ENCODE measurements at places on chromosomes 3 and 15.
A peak's percentile ranks its signal among the peaks of the same experiment; 100 is the strongest.

- no peak for DNase-seq
Measured at GRCh38 chr15:47959617-47960413, 161.0 kb upstream of the SLC24A5 start.

DNA sequence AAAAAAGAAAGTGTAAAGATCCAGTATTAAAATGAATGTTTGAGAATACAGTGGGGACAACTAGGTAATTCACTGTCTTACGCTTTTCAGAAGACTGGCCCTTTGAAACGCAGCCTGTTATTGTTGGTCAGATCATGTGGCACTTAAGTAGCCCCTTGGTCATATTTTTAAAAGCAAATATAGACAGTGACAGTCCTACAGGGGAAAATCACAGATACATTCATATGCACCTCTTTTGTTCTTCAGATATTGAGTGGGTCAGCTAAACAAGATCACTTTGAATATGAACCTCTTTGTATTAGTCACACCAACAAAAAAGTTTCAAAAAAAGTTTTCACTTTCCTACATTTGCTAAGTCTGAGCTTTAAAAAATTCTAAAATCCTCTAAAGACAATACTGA lies 36.0 kb downstream of the TIGIT start:
- DNase-seq: no peak

DNA sequence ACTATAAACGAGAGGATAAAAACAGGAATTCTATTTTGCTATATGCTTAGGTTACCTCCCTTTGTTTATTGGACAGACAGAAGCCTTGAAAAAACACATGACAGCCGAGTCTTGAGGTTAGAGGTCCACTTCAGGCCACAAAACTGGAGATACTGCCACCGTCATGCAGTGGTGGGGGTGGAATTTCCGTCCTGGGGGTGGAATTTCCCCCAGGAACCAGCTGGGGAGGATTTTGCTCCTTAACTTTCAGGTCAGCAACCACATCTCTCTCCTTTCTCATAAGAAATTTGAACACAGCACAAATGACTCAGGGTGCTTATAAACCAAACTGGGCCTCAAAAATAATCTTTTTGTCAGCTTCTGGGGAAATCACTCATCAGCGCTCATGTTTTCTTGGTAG lies 545.8 kb upstream of the ADAMTS9 start:
- no peak for DNase-seq

DNA sequence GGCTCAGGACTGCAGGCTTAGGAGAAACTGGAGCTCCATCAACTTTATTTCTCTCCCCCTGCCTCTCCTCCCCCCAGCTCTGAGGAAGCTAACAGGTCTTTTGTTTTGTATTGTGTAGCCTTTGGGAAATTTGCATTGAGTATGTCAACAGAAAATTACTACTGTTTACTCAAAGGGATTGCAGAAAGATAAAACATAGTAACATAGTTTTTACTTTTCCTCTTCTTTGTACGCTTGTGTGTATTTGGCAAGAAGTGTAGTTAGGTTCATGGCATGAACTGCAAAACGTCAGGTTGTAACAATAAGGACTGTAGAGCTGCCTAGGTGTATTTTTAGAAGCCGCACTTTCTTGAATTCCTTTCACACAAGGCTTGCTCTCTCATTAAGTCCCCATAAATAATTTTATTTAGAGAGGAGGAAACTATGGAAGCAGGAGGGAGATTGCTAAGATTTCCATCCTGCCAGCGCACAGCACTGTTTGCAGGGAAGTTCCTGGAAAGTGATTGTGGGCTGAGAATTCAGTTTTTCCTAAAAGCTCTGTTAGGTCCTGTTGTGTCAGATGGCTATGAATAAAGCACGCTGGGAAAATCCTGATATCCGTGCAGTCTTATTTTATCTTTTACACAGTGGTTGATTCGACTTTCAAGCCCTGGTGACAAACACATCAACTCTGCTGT lies 21.1 kb upstream of the SATB1 start:
- no peak for DNase-seq

DNA sequence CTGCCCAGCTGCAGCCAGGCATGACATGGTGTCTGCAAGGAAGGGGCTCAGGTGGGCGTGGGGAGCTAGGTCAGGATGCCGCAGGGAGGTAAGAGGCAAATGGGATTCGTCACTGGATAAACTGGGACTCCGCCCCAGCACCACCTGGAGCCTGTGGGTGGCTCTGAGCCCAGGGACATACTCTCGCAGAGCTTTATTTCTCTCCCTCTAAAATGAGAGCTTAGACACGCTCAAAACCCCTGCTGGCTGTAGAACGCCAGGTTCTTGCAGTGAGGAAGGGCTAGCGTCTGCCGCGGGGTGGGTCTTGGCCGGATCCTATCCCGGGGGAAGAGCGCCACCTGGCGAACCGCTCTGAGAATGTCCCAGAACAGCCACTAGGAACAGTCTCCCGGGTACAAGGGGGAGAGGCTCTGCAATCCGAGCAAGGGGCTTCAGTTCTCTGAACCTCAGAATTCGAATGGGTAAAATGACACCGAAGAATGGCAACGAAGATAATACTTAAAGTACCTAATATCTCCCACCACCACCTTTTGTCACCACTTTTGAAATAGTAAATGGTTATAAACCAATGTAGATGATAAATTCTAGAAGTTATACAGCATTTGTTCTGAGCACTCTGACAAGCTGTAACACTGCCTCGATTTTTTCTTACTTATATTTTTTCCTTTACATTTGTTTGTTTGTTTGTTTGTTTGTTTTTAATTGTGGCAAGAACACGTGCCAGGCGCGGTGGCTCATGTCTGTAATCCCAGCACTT lies 53.2 kb upstream of the SRGAP3 start:
- peak; percentile 73 for DNase-seq

- DNase-seq: no peak
Measured at GRCh38 chr15:81160312-81161159, 26.5 kb downstream of the CFAP161 start.

DNA sequence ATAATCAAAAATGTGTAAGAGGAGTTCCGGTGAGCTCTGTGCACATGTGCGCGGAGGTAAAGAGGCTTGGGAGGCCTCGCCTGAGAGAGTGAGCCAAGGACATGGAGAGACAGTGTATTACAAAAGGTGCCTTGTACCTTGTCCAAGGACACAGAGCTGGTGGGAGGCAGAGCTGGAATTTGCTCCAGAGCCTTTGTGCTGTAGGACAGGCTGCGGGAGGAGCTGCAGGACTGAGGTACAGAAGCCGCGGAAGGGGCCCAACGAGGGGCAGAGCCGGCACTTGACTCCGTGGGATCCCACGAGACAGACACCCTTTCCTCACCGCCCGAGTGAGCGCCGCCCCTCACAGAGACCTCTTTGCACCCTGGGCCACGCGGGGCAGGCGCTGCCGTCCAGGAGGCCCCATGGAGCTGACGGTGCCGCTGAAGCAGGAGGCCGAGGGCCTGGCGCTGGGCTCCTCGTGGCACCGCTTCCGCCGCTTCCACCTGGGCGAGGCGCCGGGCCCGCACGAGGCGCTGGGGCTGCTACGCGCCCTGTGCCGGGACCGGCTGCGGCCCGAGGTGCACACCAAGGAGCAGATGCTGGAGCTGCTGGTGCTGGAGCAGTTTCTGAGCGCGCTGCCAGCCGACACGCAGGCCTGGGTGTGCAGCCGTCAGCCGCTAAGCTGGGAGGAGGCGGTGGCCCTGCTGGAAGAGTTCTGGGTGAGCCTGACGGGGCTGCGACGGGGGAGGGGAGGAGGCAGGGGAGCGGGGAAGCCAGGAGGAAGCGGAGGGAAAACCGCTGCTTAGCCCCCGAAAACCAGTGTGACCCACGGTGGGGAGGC lies 68.7 kb downstream of the SLTM start:
- DNase-seq: no peak

DNA sequence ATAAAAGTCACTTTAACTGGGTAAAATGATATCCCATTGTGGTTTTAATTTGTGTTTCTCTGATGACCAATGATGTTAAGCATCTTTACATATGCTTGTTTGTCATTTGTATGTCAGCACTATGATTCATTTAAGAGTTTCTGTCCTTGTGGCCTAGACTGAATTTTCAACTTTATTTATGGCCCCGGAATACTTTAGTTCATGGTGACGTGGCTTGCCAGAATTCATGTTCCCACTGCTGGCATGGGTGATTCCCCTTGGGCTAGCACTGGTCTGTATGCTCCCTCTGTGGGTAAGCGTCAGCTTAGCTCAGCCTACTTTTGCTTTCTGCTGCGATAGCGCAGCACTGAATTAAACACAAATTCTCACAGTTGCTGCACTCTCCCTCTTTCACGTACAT lies 436.3 kb upstream of the SGO1 start:
- no peak for DNase-seq

- DNase-seq: no peak
Measured at GRCh38 chr3:75295013-75295412, 369.1 kb upstream of the FRG2C start.

GRCh38 chr3:158777161-158777873 lies 24.5 kb upstream of the MFSD1 start:
- DNase-seq: no peak

DNA sequence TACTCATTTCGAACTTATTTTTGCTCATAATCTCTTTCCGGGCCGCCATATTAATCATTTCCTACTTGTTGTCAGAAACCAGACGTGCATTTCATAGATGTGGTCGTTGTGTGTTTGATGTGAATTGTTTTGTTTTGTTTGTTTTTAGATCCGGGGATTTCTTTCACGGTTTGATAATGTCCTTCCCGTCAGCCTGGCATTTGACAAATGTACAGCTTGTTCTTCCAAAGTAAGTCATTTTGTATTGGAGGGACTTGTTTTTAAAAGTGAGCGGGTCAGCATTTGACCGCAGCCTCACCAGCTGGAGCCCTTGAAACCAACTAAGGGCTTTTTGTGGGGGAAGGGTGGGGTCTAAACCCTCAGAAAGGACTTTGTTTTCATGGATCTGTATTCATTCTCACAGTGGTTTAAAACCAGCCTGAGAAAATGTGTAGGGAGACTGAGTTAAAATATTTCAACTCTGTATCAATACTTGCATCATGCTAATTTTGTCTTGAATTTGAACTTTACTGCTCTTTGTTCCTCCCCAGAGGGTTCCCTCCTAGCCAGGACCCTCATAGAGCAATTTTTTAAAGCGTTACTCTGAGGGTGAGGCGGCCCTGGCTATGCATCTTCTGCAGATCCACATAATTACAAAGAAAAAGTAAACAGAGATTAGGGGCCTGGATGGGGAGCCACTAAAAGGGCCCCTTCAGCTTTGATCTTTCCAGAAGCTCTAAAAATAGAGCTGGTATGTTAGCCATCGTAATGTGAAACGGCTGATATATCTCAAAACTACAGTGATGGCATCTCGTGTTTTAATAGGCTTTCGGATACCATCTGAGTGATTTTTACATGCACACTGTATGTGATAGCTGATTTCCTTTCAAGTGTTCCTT lies 107.9 kb downstream of the ATG7 start:
- no peak for DNase-seq

GRCh38 chr3:172042136-172042662 lies 2.8 kb downstream of the FNDC3B start:
- no peak for DNase-seq

GRCh38 chr15:85463276-85463892 lies 83.0 kb downstream of the AKAP13 start:
- no peak for DNase-seq

Data from 8988T (cell line).